Right forelimb (tissue), 1 donor: ENCODE measurements at places on chromosomes 12 and 14.
A peak's percentile ranks its signal among the peaks of the same experiment; 100 is the strongest.

- no peak for DNase-seq
These were observed 208.8 kb upstream of the EEA1 start for GRCh38 chr12:93137656-93138612.

- DNase-seq: no peak
These were observed 283.7 kb upstream of the PRKD1 start for GRCh38 chr14:30211326-30211725.

DNA sequence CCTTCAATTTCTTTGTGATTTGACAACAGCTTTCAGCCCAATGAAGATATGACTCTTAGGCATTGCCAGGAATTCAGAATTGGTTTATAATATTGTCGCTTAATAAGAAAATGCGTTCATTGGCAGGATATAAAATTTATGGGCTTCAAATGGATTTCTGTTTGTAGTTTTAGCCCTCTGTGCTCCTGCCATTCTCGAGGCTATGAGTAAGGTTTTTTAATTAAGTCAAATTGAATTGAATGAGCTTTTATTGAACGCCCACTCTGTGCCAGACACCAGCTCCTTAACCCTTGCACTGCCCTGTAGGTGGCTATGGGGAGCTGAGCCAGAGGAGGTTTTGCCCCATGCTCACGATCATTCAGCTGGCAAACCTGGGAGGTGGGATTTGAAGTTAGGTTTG lies 115.1 kb downstream of the SLC25A47 start:
- DNase-seq: no peak

GRCh38 chr14:88379706-88380343 lies 5.6 kb upstream of the SPATA7 start:
- no peak for DNase-seq

DNA sequence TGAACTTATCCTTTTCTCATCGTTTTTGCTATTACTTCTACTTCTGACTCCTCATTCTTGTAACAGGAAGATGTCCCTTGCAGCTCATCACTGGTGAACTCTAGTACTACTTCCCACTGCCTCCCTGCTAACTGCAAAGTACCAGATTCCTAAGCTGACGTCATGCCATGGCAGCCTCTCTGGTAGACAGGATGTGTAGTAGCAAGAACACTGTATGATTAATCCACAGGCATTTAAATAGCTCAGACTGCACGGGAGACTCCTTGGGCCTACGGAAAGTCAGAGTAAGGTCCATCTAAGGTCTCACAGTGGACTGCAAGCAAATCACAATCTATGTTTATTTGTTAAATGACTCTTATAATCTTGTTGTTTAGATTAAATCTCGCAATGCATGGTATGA lies 43.5 kb downstream of the DNAI7 start:
- DNase-seq: peak; percentile 60

DNA sequence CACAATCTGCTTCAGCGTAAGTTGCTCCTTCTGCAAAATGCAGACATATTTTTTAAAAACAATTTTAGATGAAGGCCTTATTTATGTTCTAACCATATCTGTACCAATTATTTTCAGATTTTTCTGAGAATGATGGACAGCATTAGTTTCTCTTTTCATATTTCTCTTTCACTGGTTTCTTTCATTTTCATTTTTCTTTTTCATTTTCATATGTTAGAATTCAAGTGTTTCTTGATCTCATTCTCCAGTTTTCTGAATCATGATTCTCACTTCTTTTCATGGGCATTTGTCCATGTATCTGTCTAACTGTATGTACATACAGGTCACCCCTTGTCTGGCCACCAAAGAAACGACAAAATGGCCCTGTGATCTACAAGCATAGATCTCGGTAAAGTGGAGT lies 346.6 kb downstream of the NAV3 start:
- no peak for DNase-seq

GRCh38 chr12:123028475-123028874 lies 48.0 kb downstream of the ARL6IP4 start:
- no peak for DNase-seq

GRCh38 chr14:29144621-29145020 lies 378.0 kb downstream of the FOXG1 start:
- no peak for DNase-seq

GRCh38 chr12:58728397-58728796 lies 191.9 kb downstream of the LRIG3 start:
- DNase-seq: no peak

- DNase-seq: no peak
These were observed 37.4 kb upstream of the C12orf71 start for GRCh38 chr12:27119797-27120196.

DNA sequence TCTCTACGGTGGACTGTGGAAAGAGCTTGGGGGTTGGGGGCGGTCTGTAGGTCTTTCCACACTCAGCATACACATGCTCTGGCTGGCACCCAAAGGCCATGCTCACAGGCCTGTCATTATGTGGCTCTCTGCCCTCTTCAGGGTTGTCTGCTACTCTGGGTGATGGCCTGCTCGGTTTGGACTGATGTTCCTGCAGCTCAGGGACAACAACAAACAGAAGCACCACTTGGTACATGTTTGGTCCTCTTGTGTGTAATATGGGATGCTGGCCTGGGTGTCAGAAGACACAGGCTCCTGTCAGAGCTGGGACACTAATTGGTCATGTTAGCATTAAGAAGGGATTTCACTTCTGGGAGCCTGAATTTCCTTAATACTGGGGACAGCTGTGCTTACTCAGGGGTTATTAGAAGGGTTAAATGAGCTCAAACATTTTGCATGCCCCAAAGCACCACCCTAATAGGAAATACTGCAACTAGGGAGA lies 32.7 kb upstream of the SELPLG start:
- peak; percentile 71 for DNase-seq

- DNase-seq: no peak
These were observed 28.5 kb downstream of the ACTR6 start for GRCh38 chr12:100229036-100229635.

GRCh38 chr12:31813305-31813704 lies 84.5 kb upstream of the AMN1 start:
- no peak for DNase-seq

- no peak for DNase-seq
These were observed 198.9 kb downstream of the ADGRD1 start for GRCh38 chr12:131152587-131152986.

DNA sequence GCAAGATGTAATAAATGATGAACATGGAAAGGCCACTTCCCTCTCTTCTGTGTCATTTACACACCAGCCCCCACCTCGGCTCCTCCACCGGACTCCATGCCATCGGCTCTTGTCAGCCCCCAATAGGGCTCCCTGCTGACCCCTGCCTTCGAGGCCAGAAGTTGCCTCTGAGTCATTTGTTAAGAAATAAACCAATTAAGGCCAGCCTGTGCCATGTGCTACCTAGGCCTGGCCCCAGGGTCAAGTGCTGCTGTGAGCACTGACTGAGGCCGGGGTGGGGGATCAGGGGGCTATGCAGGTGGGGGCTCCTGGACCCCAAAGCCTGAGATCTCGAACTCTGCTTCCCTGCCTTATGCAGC lies 53.2 kb downstream of the TESC start:
- DNase-seq: no peak

- no peak for DNase-seq
These were observed 206.2 kb upstream of the RGS6 start for GRCh38 chr14:71725922-71726579.

- no peak for DNase-seq
These were observed 49.1 kb upstream of the KCNJ8 start for GRCh38 chr12:21823581-21823980.

- DNase-seq: no peak
These were observed 33.8 kb downstream of the STK38L start for GRCh38 chr12:27277846-27278260.

DNA sequence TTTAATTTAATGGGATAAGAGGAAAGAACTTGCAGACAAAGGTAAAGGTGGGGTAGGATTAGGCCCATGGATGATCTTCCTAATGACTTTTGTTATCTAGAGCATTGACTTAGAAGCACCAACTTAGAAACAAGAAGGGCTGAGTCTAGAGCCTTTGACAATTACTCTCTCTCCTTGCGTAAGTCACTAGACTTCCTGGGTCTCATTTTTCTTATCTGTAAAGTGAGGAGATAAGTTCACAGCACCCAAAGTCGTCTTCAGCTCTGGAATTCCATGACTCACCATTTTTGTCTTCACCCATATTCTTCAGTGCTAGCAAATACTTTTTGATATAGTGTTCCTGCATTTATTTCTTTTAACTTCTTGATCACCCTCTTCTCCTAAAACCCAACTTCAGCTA lies 75.7 kb downstream of the SSPN start:
- no peak for DNase-seq

DNA sequence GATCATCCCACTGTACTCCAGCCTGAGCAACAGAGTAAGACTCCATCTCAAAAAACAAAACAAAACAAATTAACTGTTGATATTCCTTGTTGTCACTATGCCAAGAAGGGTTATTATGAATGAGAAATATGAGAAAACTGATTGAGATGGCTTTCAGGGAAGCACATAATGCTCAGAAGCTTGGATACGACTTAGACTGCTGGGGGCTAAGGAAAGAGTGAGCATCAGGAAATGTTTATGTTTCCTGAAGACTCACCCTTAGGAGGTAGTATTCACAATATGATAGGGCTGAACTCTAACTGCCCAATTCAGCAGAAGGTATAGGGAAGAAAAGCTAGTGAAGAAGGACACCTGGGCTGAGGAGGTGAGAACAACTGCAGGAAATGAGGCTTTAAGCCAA lies 6.3 kb downstream of the STYK1 start:
- DNase-seq: no peak

GRCh38 chr14:57057803-57058202 lies 210.9 kb downstream of the EXOC5 start:
- DNase-seq: no peak

- no peak for DNase-seq
These were observed 42.9 kb upstream of the KCNA5 start for GRCh38 chr12:5000658-5001385.

GRCh38 chr14:55964821-55965220 lies 153.4 kb upstream of the PELI2 start:
- DNase-seq: no peak

GRCh38 chr12:25074113-25074512 lies 120.8 kb downstream of the DNAI7 start:
- DNase-seq: no peak

- no peak for DNase-seq
These were observed 32.9 kb downstream of the TSPAN8 start for GRCh38 chr12:71124835-71125460.

GRCh38 chr14:59116984-59117415 lies 71.5 kb upstream of the DAAM1 start:
- DNase-seq: no peak

DNA sequence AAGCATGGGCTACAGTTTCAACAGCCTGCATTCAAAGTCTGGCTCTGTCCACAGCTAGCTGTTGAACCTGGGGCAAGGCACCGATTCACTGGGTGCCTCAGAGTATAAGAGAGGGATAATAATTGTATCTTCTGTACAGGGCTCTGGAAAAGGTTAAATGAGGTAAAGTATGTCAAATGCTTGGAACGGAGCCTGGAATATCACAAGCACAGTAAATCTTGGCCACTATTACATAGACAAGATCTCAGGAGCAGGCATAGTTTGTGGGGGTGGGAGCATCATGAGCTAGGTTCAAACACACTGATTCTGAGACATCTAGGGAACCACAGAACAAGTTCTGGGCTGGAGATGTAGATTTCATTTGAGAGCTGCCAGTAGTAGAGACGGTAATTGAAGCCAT lies 203.7 kb upstream of the NUDT4 start:
- DNase-seq: no peak

- peak; percentile 80 for DNase-seq
These were observed 2.0 kb downstream of the BHLHE41 start for GRCh38 chr12:26122681-26123481.

- no peak for DNase-seq
These were observed 37.9 kb upstream of the GARIN6 start for GRCh38 chr12:99609455-99610181.

DNA sequence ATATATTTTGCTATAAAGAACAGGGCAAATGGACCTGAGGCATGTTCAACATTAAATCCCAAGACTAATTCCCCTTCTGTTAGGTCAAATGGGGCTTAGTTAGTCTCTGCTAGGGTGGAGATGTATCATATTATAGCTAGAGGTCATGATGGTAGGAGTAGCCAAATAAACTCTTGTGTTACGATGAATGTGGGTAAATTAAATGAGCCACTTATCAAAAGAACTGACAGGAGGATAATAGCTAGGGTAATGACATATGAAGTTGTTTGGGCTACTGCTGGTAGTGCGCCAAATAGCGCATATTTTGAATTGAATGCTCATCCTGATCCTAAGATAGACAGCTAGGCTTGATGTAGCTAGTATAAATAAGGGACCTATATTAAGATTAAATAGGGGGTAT lies 445.0 kb downstream of the GXYLT1 start:
- no peak for DNase-seq

- no peak for DNase-seq
These were observed 42.6 kb downstream of the BEGAIN start for GRCh38 chr14:100544506-100545141.

DNA sequence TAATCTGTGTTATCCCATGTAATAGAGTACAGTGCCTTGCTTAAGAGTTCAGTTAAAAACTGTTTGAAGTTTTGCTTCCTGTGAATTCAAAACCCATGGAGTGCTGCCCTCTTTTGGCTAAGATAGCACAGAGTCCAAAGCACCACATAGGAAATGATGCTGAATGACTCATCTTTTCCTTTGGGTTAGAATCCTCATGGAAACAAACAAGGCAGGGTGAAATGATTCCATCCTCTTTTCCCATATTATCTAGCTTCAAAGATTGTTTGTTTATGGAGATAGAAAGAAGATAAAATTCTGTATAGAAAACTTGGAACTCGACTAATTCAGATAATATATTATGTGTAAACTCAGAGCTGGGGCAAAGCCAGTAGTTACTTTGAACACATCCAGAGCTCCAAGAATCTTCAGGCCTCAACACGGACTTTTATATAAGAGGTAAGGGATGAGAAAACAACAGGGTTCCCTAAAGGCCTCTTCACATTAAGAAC lies 87.4 kb downstream of the OTOGL start:
- no peak for DNase-seq

- no peak for DNase-seq
These were observed 7.3 kb upstream of the FRMD6 start for GRCh38 chr14:51644217-51644933.

DNA sequence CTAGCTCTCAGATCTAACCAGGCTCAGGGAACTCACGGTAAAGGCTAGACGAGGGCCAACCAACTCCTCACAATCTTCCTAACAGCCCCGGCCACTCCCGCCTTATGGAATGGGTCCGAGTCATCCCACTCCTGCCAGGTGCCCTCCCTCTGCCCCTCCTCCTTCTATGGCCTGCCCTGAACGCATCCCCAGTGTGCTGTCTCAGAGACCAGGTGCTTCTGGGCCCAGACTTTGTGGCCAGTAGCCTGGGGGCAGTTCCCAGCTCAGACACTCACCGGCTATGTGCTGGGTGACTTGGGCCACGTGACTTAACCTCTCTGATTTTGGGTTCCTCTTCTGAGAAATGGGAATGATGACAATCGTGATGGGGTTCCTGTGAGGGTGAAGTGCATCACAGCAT lies 22.5 kb downstream of the PAPLN start:
- DNase-seq: no peak

- no peak for DNase-seq
These were observed 231.4 kb downstream of the ANO2 start for GRCh38 chr12:5713599-5714081.

- DNase-seq: peak; percentile 75
These were observed 673 bp downstream of the BEGAIN start for GRCh38 chr14:100586403-100587085.
